ENCODE measurements at places on chromosomes 4 and X.

DNA sequence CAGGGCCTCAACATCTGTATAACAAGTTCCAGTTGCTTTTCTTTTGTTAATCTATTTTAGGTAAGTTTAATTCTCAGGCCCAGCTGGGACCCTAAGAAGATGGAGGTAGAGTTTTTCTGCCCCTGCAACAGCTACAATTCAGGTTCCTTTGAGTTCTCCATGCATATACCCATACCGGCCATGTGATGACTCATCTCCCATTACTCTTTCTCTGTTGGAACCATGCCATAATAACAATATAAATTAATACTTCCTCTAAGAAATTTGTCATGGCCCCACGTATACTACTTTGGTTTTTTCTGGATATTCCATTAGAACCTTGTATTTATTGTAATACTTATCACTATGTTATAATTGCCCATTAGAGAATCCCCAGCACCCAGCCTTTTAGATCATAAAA lies 1.3 kb upstream of the INTU start:
- DNase-seq, result no peak

DNA sequence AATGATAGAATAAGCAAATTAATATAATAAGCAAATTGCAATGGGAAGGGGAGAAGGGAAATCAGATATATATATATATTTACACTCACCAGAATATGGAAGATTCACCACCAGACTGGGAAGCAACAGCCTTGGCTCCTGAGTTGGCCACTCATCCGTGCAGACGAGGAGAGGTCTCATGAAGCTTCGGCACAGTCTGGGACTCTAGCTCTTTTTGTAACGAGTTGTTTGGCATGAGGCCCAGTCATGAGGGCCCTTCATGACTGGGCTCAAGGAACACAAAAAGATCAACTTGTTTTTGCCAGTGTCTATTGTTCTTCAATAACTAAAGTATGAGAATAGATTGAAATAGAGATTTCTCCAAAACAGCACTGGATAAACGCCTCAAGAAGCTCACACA lies 176.4 kb downstream of the ADGRA3 start:
- DNase-seq, result no peak

DNA sequence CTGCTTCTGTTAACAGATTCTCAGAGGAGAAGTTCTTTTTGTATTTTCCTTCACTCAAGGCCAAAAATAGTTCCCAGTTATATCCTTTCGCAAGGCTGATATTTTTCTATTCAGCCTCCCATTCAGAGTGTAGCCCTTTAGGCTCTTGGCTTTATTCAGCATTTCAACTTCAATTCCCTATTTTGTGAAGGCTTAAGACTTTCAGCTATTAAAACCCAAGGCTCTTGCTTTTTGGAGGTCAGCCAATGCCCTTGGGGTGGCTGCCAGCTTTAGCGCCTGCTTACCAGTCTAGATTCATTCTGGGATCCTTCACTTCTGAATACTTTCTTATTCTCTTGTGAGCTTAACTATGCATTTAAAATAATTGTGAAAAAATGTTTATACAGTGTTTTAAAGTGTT lies 57.3 kb upstream of the ADGRA3 start:
- no peak for DNase-seq

- DNase-seq, result no peak
Measured at GRCh38 chr4:186809070-186809469, 85.4 kb upstream of the FAT1 start.

DNA sequence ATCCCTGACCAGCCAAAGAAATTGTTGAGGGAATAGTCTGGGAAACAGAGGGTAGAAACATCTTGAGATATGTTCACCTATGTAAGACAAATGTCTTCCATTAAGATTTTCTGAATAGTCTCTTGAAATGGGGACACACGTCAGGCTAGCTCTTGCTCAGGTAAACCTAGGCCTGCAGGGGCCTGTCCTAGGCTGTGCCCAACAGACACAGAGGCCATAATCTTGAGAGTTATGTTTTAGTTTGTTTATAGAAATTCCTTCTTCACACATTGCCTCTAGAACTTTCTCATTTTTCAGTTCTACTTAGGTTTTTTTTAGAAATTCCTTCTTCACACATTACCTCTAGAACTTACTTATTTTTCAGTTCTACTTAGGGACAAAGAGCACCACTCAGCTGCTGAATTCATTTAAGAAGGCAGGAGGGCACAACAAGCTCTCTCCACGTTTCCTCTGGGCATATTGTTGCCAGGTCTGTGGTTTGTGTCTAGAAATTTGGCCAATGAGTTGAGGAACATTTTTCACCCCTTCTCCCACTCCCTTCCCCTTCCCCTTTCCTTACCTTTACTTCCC lies 94.9 kb downstream of the ARHGAP24 start:
- no peak for DNase-seq

- DNase-seq, result no peak
Measured at GRCh38 chr4:128234836-128235235, 52.8 kb downstream of the PGRMC2 start.

- no peak for DNase-seq
Measured at GRCh38 chr4:139963708-139964107, 190.3 kb downstream of the MAML3 start.

GRCh38 chr4:87478732-87479250 lies 50.4 kb downstream of the SPARCL1 start:
- DNase-seq, result no peak

- DNase-seq, result no peak
Measured at GRCh38 chr4:35229021-35229420, 1015.3 kb downstream of the ARAP2 start.

DNA sequence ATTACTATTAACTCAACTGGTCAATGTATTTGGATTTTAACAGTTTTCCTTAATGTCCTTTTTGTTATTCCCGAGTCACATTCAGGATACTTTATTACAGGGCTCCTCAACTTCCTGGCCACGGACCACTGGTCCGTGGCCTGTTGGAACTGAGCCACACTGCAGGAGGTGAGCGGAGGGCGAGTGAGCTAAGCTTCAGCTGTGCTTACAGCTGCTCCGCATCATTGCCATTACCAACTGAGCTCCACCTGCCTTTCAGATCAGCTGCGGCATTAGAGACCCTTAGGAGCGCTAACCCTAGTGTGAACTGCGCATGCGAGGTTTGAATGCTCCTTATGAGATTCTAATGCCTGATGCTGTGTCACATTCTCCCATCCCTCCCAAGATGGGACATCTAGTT lies 591.7 kb downstream of the CCSER1 start:
- no peak for DNase-seq

- no peak for DNase-seq
Measured at GRCh38 chr4:70954032-70954431, 39.4 kb upstream of the DCK start.

DNA sequence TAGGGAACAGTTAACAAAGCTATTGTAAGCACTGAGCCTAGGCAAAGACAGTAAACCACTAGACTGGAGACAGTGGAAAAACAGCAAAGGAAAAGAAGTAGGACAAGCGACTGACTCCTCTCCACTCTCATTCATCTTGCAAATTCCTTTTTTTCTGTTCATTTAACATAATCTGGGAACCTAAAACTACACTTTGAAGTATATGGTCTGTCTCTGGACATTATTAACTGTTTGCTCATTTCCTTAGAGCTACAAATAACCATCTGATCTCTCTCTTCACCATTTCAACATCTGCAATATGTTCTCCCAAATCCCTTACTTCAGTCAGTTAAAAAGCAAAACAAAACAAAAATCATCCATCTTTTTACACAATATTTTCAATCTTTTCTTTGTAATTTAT lies 642 bp downstream of the HMGN5 start:
- DNase-seq, result no peak

- peak; percentile 38 for DNase-seq
Measured at GRCh38 chr4:83252782-83253405, 31.7 kb downstream of the COQ2 start.

DNA sequence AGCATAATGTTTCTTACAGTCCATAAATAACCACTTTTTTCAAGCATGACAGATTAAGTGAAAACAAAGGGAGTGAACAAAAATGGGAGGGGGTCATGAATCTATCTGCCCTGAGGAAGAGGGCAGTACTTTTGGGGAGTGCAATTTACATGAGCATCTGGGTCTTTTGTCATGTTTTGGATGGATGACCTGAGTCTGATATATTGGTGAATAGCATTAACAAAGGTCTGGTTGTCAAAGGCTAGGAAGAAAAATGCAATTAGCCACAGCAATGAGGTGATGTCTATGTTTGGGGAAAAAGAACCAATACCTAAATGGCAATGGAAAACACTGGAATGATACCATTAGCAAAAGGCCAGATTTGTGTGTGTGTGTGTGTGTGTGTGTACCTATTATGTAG lies 15.1 kb upstream of the MAD2L1 start:
- no peak for DNase-seq

DNA sequence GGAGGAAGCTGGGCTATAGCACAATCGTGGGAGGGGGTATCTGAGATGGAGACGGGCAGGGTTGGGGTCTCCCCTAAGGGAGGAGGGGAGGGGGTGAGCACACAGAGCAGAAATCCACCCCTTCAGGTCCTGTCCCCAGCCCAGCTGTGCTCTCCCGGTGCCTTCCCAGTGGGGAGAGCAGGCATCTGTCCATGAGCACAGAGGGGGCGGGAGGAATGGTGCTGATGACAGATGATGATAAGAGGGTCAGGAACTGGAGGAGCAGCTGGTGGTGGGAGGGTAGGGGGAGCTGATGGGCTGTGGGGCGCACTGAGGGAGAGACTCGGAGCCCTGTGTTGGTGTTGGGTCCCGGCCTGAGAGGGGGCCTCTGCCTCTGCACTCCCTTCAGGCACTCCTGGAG lies 8.6 kb downstream of the ATP2B3 start:
- DNase-seq, result no peak

DNA sequence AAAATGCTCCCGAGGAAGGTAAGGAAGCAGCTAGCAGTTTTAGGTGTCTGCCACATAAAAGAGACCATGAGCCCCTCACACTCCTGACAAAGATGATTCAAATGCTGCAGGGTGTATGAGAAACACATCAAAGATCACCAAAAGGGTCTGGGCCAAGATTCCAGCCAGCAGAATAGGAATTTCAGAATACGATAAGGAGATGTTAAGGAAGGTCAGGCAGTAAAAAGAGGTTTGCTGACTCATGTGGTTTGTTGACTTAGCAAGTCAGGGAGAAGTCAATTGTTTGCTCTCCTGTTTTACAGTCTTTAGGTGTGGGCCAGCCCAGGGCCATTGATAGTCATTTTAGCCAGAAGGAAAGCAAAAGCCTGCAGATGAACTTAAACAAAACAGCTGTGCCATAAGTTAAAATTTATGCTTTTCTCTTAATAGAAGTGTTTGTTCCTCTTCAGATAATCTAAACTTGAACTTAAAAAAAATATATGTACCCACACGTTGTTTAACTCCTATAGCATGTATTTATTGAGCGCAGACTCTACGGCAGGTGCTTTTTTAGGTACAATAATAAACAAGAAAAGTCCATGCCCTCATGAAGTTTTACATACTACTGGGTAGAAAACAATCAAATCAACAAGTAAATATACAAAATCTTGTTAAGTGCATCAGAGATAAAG lies 115.6 kb downstream of the CAMK2D start:
- DNase-seq, result no peak

DNA sequence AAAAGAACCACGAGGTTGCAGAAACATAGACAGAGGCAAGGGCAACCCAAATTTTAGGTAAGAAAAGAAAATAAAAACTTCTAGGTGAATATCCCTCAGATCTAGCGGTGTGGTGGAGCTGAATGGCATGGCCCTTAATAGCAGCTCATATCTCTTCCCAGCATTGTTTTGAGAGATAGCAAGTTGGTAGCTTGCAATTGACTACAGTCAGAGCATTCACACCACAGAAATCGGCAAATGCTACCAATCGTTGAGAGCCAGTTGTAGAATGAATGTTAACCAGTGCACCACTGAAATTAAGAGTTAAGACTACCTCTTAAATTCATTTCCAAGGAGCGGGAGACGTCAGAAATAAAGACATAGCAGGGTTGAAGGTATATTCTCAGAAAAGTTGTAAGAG lies 184.0 kb upstream of the KIT start:
- DNase-seq, result no peak

DNA sequence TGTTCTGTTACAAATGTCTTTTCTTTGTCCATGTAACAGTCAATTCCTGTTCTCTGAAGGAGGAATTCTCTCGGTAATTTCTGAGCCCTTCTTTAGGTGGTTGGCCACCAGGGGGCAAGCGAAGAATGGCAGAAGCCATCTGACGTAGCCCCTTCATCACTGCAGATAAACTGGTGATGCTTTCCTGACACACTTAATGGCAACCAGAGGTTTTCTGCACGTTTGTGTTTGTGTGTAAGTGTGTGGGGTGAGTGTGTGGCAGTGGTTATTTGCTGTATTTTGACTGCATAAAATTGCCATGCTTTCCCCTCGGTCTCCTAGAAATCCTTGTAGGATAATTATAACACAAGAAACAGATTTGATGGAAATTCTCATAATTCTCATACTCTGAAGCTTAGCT lies 64.8 kb upstream of the STOX2 start:
- peak; percentile 4 for DNase-seq

DNA sequence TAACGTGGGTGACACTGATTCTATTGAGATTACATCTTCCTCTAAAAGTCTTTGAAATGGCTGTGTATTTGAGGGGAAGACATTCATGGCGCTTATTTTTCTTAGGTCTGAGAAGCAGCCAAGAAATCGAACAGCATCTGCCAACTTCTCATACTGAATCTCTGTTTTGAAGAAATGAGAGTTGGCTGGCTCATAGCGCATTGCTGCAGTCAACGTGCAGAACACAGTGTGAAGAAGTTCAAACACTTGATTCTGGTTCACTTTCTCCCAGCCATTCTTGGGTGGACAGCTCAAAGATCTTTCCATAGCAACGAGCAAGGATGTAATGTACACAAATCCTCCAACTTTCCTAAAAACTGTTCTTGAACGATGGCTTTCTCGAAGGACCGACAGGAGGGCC lies 156.5 kb downstream of the WDFY3 start:
- DNase-seq, result no peak

DNA sequence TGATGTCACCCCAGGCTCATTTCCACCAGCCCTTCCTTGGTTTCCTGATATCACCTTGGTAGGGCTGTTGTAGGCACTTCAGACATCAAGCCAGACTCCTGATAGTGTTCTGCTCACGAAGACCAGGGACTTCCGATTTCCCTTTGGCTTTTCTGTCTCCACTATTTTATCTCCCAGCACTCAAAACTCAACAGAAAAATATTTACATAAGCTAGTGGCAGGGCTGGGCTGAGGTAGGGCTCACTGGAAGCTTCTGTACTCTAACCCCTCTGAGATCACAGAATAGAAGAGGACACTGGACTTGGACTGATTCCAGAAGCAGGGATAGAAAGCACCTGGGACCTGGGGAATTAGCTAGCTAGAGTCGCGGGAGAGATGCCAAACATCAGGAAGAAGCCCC lies 34.4 kb upstream of the EFNB1 start:
- DNase-seq, result no peak

GRCh38 chrX:51024106-51024696 lies 113.7 kb downstream of the BMP15 start:
- no peak for DNase-seq

DNA sequence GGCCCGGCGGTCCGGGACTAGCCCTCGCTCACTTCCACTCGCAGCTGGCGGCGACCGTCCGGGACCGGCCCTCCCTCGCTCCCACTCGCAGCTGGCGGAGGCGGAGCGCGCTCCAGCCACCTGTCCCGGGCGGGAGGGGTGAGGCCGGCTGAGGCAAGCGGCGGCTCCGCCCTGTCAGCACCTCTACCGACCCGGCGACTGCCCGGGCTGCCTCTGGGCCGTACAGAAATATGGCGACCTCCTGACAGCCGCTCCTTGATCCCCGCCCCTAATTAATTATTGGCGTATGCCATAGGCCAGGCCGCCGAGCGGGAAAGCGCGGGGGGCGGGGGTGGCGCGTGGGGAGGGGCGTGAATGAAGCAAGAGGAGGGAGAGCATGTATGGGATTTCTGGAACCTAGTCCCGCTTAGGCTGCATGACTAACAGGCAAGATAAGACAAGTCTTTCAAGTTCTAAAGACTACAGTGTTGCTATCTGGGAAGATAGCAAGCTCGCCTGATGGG lies at the start of gene MORC4:
Gene MORC4 (minus strand): TSS at position 200 of the 503 bp plus-strand sequence. CDS start 243 bp downstream, outside the sequence.
- peak; percentile 58 for DNase-seq
